Naive thymus-derived CD8-positive, alpha-beta T cell (primary cell): ENCODE measurements at places on chromosomes 4 and X.

- no peak for DNase-seq
Measured at GRCh38 chr4:71687056-71687455, 96.8 kb downstream of the GC start.

- no peak for DNase-seq
Measured at GRCh38 chr4:8067274-8067936, 91.2 kb downstream of the ABLIM2 start.

DNA sequence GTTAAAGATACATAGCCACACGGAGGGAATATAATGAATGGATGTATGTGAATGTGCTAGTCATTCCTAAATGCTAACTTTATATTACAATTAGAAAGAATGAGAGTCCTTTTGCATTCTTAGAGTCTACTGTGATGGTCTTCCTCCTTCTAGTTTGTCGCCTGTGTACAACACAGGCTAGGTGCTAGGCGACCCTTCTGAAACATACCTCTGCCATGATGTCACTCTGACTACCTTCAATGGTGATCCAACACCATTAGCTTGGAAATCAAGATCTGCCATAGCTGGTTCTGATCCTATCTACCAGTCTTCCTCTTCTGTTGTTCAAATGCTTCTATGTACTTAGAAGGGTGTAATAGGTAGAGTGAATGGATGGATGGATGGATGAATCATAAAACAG is 151.2 kb downstream of the MGST2 start:
- no peak for DNase-seq

GRCh38 chrX:14832586-14832985 is 40.3 kb downstream of the FANCB start:
- DNase-seq: no peak

GRCh38 chr4:75708218-75708691 is 16.1 kb upstream of the USO1 start:
- DNase-seq: peak; percentile 54
